ENCODE measurements at places on chromosomes 5 and 9. TPM values are rescaled to one million over a fixed set of nuclear protein-coding genes. Genes with fewer than 3 reads are reported as not detected.

The ECM2 gene
- polyA plus RNA-seq, result 16.8 TPM

The GARNL3 gene
- 13.7 TPM for polyA plus RNA-seq

The SPINK13 gene
- polyA plus RNA-seq, result 0.23 TPM

The AQP7 gene
- polyA plus RNA-seq, result 2.5 TPM

The PHF24 gene
- 1.00 TPM for polyA plus RNA-seq

The PDLIM4 gene
- polyA plus RNA-seq, result 14.5 TPM

The HK3 gene
- 0.69 TPM for polyA plus RNA-seq

The TMOD1 gene
- polyA plus RNA-seq, result 1.6 TPM

The GPRIN1 gene
- polyA plus RNA-seq, result 1.4 TPM

The CDX1 gene
- 0.40 TPM for polyA plus RNA-seq

The NFIL3 gene
- 24.2 TPM for polyA plus RNA-seq

The SAPCD2 gene
- polyA plus RNA-seq, result 6.8 TPM

The ZER1 gene
- 39.9 TPM for polyA plus RNA-seq

The FOXD4L5 gene
- 0.46 TPM for polyA plus RNA-seq

The CDH9 gene
- 8.6 TPM for polyA plus RNA-seq

The TSSK1B gene
- polyA plus RNA-seq, result not detected

The DDX4 gene
- polyA plus RNA-seq, result not detected

The CATSPER3 gene
- 1.8 TPM for polyA plus RNA-seq

The LRRC70 gene
- 6.7 TPM for polyA plus RNA-seq

GRCh38 chr5:23994581-23995370 lies 487.4 kb downstream of the PRDM9 start:
- DNase-seq, result no peak

DNA sequence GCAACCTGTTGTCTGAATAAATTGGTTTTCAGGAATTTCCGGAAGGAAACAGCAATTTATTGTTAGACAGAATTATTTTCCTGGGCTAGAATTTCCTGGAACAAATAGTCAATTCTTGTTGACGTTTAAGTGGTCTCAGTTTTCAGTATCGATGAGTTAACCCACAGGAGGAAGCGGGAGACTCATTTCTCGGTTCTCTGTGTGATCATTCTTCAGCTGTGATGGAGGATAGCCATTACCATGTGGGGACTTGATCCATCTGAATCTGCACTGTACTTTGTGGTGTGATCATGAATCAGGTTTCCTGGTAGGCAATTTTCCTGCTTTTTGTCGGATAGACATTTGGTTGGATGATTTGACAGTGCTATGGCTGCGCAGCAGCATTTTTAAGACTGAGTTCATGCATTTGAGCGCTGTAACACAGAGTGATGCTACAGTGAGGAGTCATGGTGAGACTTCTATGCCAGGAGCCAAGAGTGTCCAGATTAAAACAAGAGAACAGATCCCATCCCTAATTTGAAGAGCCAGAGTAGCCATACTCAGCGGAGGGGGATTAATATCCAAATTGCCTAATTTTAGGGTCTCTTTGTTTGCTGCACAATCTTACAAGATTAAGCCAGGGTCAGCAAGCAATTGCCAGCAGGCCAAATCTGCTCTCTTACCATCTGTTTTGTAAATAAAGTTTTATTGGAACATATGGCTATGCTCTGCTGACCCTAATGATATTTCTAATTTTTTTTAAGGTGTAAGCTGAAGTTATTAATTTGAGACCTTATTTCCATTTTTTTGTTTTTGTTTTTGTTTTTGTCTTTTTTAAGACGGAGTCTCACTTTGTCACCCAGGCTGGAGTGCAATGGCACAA lies 355.9 kb downstream of the RAB3C start:
- no peak for DNase-seq

DNA sequence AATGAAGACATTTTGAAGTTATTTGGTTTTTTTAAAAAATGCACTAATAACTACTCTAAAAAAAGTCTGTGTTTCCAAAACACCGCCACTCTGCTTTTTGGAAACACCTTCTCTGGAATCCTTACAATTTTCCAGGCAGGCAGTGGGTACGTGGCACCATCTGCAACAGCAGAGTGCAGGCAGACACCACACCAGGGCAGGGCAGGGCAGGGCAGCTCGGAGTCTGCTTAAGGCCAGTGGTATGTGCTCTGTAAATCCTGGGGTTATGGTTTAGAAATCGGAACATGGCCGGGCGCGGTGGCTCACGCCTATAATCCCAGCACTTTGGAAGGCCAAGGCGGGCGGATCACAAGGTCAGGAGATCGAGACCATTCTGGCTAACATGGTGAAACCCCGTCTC lies 97.6 kb downstream of the TLE1 start:
- no peak for DNase-seq

- DNase-seq, result no peak
Measured at GRCh38 chr5:141084487-141084989, 9.9 kb upstream of the PCDHB2 start.

DNA sequence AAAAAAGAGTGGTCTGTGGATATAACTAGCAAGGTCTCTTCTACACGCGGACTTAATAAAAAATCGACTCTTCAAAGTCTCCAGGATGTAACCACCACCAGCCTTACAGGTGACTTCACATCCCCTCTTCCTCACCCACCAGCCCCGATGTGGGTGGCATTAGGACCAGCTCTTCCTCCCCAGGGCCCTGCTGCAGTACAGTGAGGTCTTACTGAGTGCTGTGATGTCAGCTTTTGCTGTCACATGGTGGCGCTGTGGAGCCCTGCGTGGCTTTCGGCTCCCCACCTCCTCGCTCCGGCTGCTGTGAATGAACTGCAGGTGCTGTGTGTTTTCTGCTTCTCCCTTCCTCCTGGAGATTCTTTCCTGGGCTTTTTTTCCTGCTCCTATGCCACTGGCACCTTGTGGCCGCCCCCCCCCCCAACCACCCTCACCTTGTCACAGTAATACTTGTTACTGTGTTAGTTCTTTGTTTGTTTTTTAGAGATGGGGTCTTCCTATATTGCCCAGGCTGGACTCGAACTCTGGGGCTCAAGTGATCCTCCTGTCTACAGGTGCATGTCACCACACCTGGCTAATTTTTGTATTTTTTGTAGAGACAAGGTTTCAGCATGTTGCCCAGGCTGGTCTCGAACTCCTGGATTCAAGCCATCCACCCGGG lies 15.8 kb upstream of the RAPGEF1 start:
- peak; percentile 65 for DNase-seq

DNA sequence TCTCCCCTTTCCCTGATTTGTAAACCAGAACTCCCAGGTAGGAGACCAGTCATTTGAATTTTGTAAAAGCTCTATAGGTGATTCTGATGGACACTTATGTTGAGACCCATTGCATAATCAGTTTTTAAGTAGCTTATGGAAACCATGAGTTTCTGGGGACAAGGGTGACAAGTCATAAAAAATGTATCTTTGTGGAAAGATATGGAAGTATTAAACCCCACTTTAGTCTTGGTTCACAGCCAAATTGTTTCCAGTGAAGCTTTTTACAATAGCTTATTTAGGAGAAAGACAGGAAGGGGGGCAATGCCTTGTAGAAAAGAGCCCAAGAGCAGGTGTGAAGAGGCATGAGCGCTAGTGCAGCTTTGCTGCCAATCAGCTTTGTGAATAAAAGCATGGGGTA lies 453 bp upstream of the CCL28 start:
- DNase-seq, result no peak

DNA sequence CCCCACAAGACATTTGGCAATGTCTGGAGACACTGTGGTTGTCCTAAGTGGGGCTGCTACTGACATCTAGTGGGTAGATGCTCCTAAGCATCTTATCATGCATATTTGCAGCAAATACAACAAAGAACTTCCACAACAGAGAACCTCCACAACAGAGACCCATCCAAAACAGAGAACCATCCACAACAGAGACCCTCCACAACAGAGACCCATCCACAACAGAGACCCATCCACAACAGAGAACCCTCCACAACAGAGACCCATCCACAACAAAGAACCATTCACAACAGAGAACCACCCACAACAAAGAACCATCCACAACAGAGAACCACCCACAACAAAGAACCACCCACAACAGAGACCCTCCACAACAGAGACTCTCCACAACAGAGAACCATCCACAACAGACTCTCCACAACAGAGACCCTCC lies 32.8 kb downstream of the ARPC5L start:
- DNase-seq, result no peak

- no peak for DNase-seq
Measured at GRCh38 chr9:26369093-26369492, 523.5 kb downstream of the CAAP1 start.

- DNase-seq, result no peak
Measured at GRCh38 chr9:88521308-88521707, 13.7 kb upstream of the NXNL2 start.

- DNase-seq, result no peak
Measured at GRCh38 chr5:8316608-8317280, 447.8 kb downstream of the MTRR start.

DNA sequence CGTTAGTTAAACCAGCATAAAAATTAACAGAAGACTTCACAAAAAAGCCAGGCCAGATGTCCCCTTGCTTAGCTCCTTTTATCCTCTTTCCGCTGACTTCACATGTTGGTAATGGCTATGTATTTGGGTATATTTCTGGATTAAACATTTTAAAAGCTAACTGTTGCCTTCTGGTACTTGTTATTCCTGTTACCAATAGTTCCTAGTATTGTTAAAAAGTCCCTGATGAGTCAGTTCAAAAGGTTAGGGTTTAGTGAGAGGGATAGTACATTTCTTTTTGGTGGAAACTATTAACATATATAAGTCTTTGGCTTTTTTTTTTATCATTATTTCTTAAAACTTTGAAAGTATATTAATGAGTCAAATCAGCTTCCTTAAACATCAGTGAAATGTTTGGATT lies 103.2 kb upstream of the ELL2 start:
- no peak for DNase-seq

DNA sequence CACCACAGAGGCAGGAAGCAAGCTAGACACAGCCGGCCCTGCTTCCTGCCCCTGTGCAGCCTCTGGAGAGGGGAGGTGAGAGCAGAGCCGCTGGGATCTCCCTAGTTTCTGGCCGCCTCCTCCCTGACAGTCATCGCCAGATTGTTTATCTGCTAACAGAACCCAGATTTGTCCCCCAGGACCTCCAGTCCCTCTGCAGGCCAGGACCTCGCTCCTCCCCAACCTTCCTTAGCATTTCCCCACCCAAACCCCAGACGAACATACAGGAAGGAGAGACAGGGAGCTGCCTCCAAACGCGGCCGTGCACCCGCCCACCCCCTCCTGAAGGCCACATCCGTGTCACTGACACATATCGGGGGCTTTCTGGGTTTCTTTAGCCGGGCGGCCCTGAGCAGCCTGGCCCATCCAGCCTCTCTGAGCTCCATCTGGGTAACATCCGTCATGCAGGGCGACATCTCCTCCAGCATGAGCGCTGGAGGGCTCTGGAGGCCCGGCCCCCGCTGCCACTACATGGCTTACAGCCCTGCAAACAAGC lies 47.5 kb downstream of the DBH start:
- DNase-seq, result no peak

- no peak for DNase-seq
Measured at GRCh38 chr5:134551901-134552300, 26.4 kb downstream of the JADE2 start.

DNA sequence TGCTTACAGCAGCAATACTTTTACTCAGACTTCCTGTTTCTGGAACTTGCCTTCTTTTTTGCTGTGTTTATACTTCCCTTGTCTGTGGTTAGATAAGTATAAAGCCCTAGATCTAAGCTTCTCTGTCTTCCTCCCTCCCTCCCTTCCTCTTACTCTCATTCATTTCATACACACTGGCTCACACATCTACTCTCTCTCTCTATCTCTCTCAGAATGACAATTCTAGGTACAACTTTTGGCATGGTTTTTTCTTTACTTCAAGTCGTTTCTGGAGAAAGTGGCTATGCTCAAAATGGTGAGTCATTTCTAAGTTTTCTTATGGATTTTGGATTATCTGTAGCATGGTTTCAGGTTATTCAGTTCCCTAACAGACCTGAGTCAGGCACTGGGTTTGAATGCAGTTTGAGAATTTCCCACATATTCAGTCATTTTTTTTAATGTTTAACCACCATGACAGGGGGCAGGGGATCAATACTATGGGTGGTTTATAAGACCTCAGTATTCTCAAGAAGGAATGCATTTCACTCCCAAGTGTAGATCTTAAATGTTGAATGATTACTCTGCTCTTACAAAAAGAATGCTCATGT lies at the start of gene IL7R:
Gene IL7R, plus strand, starts transcription at position 127 of the 587 bp plus-strand sequence. Its CDS starts 87 bp downstream, at position 214.
- DNase-seq, result no peak

- DNase-seq, result no peak
Measured at GRCh38 chr9:118364266-118365106, 660.3 kb downstream of the TLR4 start.

GRCh38 chr5:92144824-92145223 lies 761.7 kb upstream of the ARRDC3 start:
- no peak for DNase-seq

- DNase-seq, result no peak
Measured at GRCh38 chr5:134541736-134542376, 16.4 kb downstream of the JADE2 start.

DNA sequence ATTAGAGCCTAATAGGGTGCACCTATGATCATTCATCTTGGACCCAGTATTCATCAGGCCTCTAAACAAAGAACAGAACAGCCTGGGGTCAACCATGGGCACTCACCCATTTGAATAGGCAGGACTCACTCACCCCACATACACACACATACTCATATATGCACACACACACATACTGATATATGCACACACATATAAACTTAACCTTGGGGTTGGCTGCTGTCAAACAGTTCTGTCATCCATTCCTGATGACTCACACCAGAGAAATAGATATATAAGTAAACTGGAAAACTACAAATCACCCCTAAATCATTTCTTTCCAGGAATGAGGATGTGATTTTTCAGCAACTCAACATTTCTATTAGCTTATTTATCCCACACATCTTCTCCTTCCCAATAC lies 51.3 kb downstream of the ARL15 start:
- DNase-seq, result no peak

DNA sequence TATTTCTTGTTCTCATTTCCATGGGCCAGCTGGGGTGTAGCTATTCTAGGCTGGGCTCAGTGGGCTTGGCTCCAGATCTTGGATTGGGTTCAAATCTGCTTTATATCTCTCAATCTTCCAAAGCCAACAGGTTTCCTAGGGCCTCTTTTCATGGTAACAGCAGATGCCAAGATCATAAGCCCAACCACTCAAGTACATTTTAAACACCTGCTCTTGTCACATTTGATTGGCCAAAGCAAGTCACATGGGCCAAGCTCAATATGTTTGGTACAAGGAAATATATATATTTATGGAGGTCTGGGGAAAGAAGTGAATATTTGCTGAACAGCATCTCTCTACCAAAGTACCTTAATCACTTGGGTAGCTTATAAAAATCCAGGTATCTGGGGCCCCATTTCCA lies 49.5 kb downstream of the MRRF start:
- DNase-seq, result no peak

DNA sequence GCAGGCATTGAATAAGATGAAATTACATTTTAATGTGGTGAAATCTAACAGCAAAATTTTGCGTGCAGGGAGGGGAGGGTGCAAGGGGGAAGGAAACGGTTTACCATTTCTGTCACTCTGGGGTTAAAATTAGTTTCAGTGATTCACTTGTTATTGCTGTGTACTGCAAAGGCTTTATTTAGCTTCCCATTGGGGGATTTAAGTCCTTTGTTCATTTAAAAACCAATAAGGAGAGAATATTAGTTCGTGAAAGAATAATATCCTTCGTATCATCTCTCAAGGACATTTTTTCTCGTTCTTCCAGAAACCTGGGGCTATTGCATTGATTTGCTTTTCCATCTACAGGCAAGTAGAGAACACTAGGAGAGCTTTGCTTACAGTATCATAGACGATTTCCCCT lies 667.8 kb upstream of the RGMB start:
- no peak for DNase-seq

Data from left renal pelvis (tissue), 4 donors.